Posterior vena cava (tissue), 2 donors: ENCODE measurements at places on chromosomes 12 and 14.

- peak; percentile 90 for DNase-seq
Observed at GRCh38 chr14:55103005-55103640, 25.9 kb upstream of the LGALS3 start.

- DNase-seq: peak; percentile 22
Observed at GRCh38 chr14:75232597-75232996, 46.0 kb upstream of the FOS start.

- peak; percentile 36 for DNase-seq
Observed at GRCh38 chr14:103696070-103696402, 19.2 kb downstream of the XRCC3 start.

DNA sequence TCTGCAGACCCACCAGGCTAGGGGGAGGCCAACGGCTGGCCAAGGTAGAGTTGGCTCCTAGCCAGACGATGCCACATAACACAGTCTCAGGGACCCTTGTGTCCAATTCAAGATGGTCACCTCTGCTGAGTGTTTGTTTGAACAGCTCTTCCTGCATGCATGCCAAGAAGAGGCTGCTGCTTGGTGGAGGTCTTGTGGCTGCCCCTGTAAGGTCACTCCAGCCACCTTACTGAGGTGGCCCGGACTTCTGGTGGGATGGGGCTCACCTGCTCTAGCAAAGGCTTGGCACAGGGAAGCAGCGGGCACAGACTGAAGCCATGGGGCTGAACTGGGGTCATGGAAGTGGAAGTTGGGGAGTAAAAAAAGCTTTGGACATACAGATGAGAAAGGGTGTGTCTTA is 210.3 kb downstream of the GLT1D1 start:
- no peak for DNase-seq

DNA sequence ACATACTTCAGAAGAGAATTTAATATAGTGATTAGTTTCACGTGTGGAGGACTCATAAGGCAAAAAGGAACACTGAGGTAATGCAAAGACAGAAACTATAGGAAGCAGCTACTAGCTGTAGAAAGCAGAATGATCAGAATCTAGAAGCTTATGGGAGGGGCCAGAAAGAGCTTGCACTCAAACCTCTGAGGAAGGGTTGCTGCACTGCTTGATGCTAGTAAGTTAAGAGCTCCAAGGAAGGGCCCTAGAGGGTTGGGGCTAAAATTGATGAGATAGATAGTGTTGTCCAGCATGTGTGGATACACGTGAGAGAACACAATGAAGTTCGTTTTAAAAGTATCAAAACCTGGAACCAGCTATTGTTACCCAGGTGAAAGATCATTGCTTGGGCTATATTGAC is 311.1 kb downstream of the SLC6A15 start:
- DNase-seq: no peak

- no peak for DNase-seq
Observed at GRCh38 chr14:48748151-48748675, 838.0 kb downstream of the RPS29 start.

DNA sequence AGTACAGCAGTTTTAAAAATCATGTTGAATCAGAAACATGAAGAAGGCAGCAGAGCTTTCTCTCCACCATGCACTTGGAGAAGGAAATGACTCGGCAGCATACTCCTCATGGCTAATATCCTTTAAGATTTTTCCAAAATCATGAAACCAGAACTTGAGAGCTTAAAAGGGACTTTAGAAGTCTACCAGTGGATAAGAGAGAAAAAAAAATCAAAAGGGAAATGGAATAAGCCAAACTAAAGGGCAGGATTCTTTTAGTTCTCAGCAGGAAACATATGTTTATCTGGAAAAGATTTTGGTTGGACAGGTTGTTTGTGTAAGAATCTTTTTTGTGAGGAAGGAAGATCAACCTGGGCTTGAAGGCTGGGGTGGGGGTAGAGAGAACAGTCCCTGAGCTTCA is 111.8 kb downstream of the PRKCH start:
- DNase-seq: no peak

GRCh38 chr12:15428632-15429031 is 106.3 kb downstream of the PTPRO start:
- DNase-seq: no peak

DNA sequence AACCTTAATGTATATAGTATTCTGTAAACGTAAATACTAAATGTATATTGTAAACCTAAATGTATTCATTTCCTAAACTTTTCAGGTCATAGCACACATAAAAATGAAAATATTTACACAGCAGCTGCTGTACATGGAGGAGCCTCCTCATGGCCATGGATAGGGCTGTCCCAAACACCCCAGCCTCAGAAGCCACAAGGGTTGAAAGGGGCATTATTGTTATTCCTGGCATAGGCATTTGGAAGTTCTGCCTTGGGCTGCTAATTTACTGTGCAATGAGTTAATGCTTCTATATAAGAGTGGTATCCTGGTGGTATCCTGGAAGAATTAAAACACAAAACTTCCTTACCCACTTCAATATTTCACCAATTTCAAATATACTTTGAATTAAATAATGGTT is 159.4 kb downstream of the SLC5A8 start:
- no peak for DNase-seq

DNA sequence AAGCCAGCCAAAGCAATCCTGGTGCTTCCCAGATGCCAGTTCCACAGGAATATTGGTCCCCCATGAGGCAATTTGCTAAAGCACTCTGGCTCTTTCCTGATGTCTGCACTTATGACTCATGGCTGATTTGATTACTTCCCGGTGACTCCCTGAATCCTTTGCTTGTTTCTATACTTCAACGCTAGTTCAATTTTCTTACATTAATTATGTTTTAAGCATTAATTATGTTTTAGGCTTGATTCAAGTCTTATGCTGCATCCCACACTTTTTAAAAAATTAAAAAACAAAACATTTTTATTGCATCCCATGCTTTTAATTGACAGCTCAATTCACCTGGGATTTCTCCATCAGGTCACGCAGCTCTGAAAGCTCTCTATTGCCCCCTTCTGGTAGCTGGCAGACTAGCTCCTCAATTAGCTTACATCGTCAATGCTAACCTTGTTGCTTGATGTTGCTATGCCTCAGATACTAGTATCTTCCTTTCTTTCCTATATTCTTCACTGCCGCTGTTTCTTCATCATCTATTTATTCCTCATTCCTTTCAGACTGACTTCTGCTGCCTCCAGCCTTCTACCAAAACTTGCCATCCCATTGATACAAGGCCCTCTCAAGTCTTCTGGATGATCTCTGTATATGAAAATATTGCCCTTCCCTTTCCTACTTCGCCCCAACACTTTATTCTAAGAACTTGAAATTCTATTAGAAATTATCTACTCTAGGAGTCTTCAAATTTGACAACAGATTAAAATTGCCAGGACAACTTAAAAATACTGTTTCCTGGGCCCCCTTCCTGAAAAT is 32.0 kb downstream of the TSHR start:
- DNase-seq: no peak

GRCh38 chr12:1391722-1392121 is 202.7 kb downstream of the FBXL14 start:
- no peak for DNase-seq

DNA sequence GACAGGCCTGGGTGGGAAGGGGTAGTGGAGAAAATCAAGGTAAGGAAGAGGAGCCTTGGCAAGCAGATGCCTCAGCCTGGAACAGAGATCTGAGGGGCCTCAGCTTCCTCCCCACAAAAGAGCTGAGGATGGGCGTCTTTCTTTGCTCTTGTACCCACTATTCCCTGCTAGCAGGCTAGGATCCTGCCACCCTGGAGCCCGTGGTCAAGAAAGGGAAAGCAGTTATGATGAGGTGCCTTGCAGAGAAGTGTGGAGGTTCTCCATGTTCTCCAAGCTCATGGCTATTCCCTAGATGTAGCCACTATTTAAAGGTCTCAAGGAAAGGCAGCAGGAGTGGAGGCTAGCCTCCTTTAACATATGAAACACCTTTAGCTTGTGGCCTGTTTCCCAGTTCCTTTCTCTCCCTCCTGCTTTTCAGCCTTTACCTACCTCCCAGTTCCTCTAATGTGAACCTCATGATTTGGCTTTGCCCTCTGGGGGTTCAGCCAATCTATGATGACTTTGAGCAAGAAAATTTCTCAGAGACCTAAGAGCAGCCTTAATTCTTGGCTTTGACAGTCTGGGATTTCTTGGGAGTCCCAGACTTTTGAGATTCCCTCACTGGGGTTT is 1.1 kb downstream of the IKZF4 start:
- DNase-seq: no peak

DNA sequence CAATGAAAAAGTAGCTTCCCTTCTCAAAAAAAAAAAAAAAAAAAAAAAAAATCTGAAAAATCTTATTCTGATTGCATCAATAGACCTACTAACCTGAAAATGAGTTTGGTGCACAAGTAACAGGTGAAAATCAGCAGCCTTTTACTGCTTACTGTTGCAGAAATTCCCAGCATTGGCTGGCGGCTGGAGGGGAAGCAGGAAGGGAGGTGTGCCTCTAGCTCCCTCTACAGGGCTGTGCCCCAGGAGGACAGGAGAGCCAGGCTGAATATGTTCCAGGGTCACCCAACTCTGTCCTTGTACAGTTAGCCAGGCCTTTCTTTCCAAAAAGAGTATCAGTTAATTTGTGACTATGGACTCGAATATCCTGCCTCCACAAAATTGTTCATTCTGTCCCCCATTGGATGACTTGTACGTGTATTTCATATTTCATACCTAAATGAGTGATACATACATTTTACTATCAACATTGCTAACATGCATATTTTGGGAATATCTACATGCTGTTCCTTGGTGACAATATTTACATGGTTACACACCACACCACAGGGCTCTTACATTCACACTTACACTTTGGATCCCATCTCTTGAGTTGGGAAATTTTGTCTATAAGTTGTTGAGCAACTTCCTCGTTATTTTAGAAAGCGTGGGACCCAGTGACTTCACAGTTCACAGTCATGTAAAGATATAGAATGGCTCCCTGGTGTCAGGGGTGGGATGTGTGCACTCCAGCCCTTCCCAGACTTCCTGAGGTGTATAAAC is 124.8 kb downstream of the SAMD4A start:
- peak; percentile 91 for DNase-seq

- no peak for DNase-seq
Observed at GRCh38 chr14:53286301-53286700, 133.2 kb upstream of the DDHD1 start.

DNA sequence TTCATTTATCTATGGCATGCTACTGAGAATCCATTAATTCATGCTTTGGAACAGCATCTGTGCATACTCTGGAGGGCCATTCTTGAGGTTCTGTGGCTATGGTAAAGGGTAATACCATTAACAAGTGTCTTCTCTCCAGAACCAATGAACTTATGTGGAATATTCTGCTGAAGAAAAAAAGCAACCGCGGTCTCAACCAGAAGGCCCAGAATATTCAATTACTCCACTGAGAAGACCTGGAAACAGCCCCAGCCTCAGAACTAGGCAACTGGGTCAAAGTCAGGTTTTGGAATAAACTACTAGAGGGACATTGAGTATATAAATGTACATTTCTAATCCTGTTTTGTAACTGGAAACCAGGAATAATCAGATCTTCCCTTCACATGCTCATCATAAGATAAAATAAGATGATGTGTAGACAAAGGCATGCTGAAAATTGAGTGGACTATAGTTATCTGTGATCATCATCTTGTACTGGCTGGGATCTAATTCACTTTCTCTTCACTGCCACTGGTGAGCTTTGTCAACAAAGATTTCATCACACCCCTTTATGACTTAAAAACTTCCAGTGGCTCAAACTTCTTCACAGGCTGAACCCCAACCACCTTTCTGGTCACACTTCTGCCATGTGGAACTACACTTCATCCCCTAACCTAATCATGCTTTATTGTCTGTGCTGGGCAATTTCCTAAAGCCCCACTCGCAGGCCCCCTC is 6.0 kb downstream of the SPTB start:
- no peak for DNase-seq

DNA sequence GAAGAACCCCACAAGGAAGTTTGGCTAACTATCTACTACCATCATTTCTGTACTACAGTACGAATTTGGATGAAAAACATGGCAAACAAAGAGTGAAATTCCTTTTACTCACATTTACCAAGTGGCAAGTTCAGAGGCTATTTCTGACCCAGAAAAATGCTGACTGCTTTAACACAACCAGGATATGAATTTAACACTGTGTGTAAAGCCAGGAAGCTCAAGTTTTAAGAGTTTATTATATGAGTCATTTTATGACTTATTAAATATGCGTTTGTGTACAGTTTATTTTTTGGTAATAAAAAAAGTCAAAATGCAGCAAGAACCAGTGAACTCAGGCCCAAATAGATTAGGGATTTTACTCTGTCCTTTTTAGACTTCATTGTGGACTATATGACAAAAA is 58.4 kb upstream of the STAC3 start:
- DNase-seq: no peak

GRCh38 chr14:105760691-105761344 is 234.4 kb downstream of the TMEM121 start:
- peak; percentile 72 for DNase-seq

DNA sequence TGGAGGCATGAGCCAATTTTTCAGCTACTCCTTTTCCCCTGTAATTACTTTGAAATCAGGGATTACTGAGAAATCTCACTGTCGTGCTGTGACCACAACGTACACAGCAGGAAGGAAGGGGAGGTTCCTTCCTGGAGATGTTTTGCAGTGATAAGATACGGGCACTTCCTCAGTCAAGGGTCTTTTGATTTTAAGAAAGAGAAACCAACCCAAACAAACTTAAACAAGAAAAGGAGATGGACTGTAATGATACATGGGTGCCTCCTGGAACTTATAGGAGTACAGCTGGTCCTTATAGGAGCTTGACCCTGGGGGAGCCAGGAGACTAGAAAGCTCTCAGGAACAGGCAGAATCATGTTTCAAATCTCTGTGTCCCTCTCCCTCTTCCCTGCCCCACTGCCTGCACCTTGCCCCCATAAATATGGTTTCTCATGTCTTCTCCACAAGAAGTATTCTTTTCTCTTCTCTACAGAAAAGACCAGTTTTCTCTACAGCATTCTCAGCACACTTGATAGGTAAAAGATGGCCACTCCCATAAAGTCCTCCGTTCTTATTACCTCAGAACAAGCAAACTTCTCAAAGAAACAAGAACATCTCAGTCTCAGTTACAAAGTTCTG is 281.1 kb upstream of the AMIGO2 start:
- no peak for DNase-seq

DNA sequence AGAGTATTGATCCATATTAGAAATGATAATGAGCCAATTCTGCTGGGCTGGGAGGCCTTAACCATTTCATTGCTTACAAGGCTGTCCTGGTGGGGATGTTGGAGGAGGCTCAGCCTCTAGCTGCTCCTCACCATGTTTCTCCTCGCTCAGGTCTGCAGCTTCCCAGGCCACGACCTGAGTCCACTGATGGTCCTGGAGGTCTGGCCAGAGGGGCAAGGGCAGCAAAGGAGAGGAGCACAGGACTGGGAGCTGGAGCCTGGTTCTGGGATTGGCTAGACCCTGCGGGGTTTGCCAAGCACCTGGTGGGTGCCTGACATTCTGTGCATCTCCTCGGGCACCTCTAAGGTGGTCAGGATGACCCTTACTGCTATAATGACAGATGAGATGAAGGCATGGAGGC is 92.6 kb downstream of the KIF26A start:
- DNase-seq: peak; percentile 37

GRCh38 chr12:107275530-107275929 is 182.2 kb upstream of the CRY1 start:
- DNase-seq: no peak

DNA sequence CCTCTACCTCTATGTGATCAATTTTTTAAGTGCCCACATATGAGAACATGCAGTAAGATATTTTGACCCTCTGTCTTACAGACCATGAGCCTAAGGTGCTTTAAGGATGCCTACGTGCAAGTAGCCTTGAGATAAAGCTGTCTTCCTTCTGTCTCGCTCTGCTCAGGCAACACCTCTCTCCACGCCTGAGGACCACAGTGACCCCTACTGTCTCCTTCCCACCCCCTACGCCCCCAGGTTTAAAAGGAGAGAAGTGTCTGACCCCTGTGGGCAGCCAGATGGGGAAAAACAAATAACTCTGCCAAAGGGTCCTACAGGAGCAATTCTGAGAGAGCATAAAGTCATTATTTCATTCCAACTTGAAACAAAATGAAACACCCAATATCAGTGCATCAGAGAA is 286.4 kb upstream of the TMEM132C start:
- DNase-seq: no peak
